GM23338 (cell line): ENCODE measurements at places on chromosomes 13 and 19. TPM values are rescaled to one million over a fixed set of nuclear protein-coding genes. Genes with fewer than 3 reads are reported as not detected.

DNA sequence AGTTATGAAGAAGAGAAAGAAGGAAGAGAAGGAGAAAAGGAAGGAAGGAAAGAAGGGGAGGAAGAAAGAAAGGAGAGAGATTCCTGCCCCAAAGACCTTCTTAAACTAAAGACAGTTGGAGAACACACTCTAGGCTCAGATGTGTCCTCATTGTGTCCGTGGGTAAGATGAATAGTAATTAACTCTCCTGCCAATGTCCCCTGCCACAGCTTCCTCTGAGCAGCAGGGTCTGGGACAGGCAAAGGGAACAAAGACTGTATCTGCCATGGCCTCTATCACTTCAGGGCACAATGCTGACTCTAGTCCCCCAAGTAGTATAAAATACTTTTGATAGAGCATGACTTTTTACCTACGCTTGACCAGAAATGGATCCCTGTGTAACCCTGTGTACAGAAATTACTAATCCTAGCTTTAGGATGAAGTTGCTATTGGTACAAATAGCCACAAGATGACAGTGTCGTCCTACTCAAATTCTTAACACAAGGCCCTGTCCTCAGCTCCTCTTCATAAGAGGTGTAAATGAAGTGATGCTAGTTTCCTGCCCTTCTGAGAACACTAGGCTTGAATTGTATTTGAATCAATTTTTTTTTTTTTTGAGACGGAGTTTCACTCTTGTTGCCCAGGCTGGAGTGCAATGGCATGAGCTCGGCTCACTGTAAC is 186.2 kb upstream of the GPR12 start:
- DNase-seq = peak; percentile 74

DNA sequence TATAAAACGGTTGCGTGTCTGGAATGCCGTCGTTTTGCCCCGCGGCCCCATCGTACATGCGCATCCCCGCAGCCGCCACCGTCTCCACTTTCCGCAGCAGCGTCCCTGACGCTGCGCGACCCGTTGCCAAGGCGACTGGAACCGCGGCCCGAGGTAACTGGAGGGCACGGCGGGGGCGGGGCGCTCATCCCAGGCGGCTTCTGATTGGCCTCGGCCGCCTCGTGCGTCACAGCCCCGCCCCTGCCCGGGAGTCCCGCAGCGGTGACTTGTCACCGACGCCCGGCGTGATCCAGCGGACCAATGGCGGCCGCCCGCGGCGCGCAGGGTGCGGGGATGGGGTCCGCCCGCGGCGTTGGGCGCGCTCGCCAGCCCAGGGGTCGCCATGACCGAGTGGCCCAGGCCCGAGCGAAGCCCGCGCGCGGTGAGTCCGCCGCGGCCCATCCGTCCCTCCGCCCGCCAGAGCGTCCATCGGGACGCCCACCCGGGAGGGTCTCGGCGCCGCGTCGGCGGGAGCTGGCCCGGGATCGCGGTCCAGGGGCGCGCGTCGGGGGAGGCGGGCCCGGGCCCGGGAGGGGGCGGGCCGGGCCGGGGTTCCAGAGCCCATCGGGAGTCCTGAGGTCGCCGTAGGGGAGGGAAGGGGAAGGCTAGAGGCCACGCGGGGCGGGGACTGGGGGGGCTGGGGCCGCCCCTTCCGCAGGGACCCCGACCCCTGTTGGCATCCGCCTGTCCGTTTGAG is at the start of gene ZSCAN1:
ZSCAN1 (plus strand) TSS at position 285 of the 736 bp plus-strand sequence. CDS start 3,812 bp downstream, outside the sequence.
- DNase-seq = peak; percentile 98

DNA sequence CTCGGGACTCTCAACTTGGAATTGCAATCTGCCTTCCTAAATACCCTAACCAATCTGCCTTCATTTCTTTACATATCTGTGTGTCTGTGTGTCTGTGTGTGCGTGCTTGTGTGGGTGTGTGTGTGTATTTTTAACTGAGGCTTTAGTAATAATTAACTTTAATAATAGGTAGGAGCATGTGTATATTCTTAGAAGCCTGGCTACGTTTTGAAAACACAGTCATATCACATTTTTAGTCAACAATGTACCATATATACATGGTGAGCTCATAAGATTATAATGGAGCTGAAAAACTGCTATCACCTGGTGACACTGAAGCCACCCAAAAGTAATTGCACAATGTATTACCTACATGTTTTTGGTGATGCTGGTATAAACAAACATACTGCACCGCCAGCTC is 65.4 kb upstream of the ATXN8OS start:
- DNase-seq = no peak

GRCh38 chr19:288911-289310 is 2.3 kb downstream of the PLPP2 start:
- no peak for DNase-seq

- DNase-seq = no peak
These were observed 108.6 kb upstream of the GJB6 start for GRCh38 chr13:20340759-20341171.

- no peak for DNase-seq
These were observed 3.4 kb downstream of the SPRY2 start for GRCh38 chr13:80337288-80338081.

DNA sequence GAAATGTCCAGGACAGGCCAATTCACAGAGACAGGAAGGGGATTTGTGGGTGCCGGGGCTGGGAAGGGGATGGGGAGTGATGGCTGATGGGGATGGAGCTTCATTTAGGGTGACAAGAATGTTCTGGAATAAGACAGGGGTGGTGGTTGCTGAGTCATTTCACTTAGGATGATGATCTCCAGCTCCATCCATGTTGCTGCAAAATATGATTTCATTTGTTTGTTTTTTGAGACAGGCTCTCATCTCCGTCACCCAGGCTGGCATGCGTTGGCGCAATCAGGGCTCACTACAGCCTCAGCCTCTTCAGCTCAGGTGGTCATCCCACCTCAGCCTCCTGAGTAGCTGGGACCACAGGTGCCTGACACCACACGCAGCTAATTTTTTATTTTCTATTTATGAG is 3.1 kb upstream of the JSRP1 start:
- no peak for DNase-seq

DNA sequence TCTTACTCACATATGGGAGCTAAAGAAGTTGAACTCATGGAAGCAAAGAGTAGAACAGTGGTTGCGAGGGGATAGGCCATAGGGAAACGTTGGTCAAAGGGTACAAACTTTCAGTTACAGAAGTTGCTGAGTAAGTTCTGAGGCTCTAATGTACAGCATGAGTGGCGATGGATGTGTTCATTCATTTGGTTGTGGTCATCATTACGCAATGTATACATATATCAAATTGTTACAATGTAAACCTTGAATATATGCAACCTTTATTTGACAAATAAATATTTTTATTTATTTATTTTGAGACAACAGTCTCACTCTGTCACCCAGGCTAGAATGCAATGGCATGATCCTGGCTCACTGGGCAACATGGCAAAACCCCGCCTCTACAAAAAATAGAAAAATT is 38.7 kb downstream of the ZIC5 start:
- DNase-seq = no peak

- no peak for DNase-seq
These were observed 1.2 kb downstream of the CBARP start for GRCh38 chr19:1236576-1236975.

The ZFP28 gene
- polyA plus RNA-seq = 3.0 and 3.1 TPM in 2 replicates

DNA sequence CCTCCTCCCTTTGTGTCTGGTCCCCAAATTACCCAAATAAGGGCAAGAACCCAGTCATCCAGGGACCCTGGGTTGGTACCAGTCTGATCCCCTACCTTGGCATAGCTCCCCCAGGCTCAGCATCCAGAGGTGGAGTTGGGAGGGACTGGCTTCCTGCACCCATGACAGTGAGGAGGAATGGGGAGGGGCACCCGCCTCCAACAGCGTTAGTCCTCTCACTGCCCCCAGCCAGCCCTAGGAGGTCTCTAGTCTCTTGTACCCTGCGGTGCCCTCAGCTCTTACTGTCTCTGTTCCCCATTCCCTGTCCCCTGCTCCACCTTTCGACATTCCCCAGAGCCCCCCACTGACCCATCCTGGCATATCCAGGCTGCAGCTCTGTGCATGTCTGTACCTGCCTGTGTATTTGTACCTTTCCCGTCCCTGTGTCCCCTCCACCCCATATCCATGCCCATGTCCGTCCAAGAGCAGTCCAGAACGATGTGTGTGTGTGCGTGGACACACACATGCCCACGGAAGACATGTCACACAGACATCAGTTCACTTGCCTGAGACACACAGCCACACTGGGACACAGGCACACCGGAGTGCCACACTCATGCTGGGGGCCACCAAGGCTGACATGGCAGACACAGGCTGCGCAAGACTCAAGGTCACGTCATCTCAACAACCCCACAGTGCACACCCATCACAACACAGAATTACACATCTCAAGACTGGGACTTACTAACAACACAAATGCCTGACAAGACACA is 17.8 kb downstream of the ERFL start:
- DNase-seq = no peak

The SHISA2 gene
- 17.9 and 18.2 TPM in 2 replicates for polyA plus RNA-seq

- no peak for DNase-seq
These were observed 4.3 kb downstream of the HNRNPL start for GRCh38 chr19:38845374-38846024.

- no peak for DNase-seq
These were observed 1.2 kb downstream of the ZSWIM9 start for GRCh38 chr19:48171710-48172109.

- no peak for DNase-seq
These were observed 6.3 kb downstream of the SH3GL1 start for GRCh38 chr19:4393947-4394590.

- no peak for DNase-seq
These were observed 61.1 kb downstream of the IRS2 start for GRCh38 chr13:109725297-109725696.

- DNase-seq = no peak
These were observed 36.6 kb downstream of the ZSWIM4 start for GRCh38 chr19:13831537-13832467.
